ENCODE measurements at places on chromosomes 2 and 18. TPM values are rescaled to one million over a fixed set of nuclear protein-coding genes. Genes with fewer than 3 reads are reported as not detected.

ACKR3 gene
- total RNA-seq, result 4.6 TPM

DNA sequence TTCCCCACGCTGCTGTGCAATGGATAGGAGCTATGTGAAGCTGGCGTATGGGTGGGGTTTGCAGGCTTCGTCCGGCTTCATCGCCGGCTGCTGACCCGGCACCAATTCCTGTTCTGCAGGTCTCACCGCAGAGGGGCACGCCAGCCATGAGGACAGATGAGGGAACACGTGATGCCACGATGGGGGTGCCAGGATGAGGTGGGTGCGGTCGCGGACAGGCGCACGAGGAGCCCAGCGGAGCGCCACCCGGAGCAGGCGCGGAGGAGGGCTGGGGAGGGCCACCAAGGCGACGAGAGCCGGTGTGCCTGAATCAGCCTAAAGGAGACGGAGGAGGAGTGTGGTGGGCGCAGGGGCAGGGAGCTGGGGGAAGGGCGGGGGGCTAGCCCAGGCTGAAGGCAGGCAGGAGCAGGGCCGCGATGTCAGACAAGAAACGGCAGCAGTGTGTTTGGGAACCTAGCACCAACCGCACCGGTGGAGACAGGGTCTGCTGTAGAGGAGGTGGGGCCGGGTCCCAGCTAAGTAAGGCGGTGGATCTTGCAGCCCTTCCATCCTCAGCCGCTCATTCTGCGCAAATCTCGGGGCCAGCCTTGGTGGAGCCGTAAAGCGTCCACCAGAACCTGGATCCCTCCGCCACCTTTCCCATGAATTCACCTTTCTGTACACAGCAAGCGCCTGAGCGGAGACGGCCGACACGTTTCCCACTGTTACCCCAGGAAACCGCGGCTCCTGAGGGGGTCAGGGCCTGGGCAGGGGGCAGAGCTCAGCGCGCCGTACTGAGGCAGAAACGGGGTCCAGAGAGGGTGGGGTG lies 17.0 kb upstream of the CD8A start:
- no peaks in the 10 kb centered on the region for H3K36me3 ChIP-seq
- H3K27me3 ChIP-seq, result no peaks in the 10 kb centered on the region
- DNase-seq, result no peak
- no peak overlapping the region for H3K27ac ChIP-seq

DNA sequence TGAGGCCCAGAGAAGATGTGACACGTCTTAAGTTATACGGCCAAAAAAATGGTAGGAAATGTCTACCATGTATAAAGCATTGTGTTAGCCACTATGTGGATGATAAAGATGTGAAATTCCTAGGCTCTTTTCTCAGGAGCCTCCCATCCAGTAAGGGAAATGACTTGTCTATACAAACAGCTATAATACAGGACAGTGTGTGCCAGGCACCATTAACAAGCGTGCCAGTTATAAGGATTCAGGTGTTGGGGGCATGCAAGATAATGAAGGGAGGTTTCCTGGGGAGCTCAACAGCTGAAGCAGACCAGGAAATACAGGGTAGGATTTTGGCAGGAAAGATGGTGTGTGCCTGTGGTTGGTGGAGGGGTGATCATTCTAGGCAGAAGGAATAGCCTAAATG lies 37.6 kb downstream of the ALPK2 start:
- DNase-seq, result no peak
- no peak overlapping the region for H3K4me3 ChIP-seq
- H3K36me3 ChIP-seq, result no peaks in the 10 kb centered on the region
- no peaks in the 10 kb centered on the region for H3K27me3 ChIP-seq
- H3K4me1 ChIP-seq, result peaks cover 11% of the 10 kb centered on the region
- H3K27ac ChIP-seq, result no peak overlapping the region

IL36RN gene
- not detected for total RNA-seq

SERPINB12 gene
- total RNA-seq, result not detected

GRCh38 chr18:59646228-59646962 lies 50.8 kb downstream of the CCBE1 start:
- no peaks in the 10 kb centered on the region for H3K36me3 ChIP-seq
- H3K4me3 ChIP-seq, result no peak overlapping the region

- no peaks in the 10 kb centered on the region for H3K36me3 ChIP-seq
- no peaks in the 10 kb centered on the region for H3K27me3 ChIP-seq
- H3K27ac ChIP-seq, result no peak overlapping the region
- no peak overlapping the region for H3K4me3 ChIP-seq
- DNase-seq, result no peak
Measured at GRCh38 chr2:33788044-33788443, 188.9 kb upstream of the FAM98A start.

EGR4 gene
- total RNA-seq, result not detected

HMSD gene
- not detected for total RNA-seq

GRCh38 chr18:44764863-44765262 lies 84.2 kb downstream of the SETBP1 start:
- H3K27me3 ChIP-seq, result no peaks in the 10 kb centered on the region
- H3K27ac ChIP-seq, result peak overlapping the region; percentile 32

GRCh38 chr2:161436411-161436810 lies 20.3 kb downstream of the TBR1 start:
- DNase-seq, result no peak
- no peaks in the 10 kb centered on the region for H3K36me3 ChIP-seq
- no peaks in the 10 kb centered on the region for H3K27me3 ChIP-seq
- no peaks in the 10 kb centered on the region for H3K4me1 ChIP-seq
- H3K27ac ChIP-seq, result no peak overlapping the region
- no peak overlapping the region for H3K4me3 ChIP-seq

DNA sequence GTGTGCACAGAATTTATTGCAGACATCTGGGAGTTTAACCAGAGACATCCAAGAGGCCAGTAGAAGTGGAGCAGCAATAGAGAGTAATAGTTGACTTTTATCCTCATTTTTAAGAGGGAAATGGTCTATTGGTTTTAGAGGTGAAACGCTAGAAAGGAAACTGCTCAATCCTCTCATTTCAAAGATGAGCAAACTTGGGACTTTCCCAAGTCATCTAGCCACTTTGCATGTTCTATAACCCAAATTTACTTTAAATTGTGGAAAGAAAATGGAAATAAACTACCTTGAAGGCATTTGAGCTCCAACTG lies 601.7 kb downstream of the ARHGAP15 start:
- no peak for DNase-seq
- no peaks in the 10 kb centered on the region for H3K4me1 ChIP-seq
- H3K4me3 ChIP-seq, result no peak overlapping the region
- H3K27ac ChIP-seq, result no peak overlapping the region
- H3K36me3 ChIP-seq, result no peaks in the 10 kb centered on the region

MEIS1 gene
- 92.3 TPM for total RNA-seq

TXNDC9 gene
- total RNA-seq, result 29.2 TPM

CD207 gene
- 0.48 TPM for total RNA-seq

- H3K4me3 ChIP-seq, result no peak overlapping the region
- H3K27me3 ChIP-seq, result no peaks in the 10 kb centered on the region
- no peaks in the 10 kb centered on the region for H3K36me3 ChIP-seq
- H3K4me1 ChIP-seq, result no peaks in the 10 kb centered on the region
- H3K27ac ChIP-seq, result no peak overlapping the region
Measured at GRCh38 chr2:170966648-170967396, 37.8 kb downstream of the GORASP2 start.

GRCh38 chr2:30236591-30237238 lies 5.4 kb downstream of the LBH start:
- H3K4me3 ChIP-seq, result no peak overlapping the region
- H3K36me3 ChIP-seq, result no peaks in the 10 kb centered on the region
- H3K27me3 ChIP-seq, result no peaks in the 10 kb centered on the region
- no peak for DNase-seq

FKBP1B gene
- total RNA-seq, result 3.9 TPM

DNA sequence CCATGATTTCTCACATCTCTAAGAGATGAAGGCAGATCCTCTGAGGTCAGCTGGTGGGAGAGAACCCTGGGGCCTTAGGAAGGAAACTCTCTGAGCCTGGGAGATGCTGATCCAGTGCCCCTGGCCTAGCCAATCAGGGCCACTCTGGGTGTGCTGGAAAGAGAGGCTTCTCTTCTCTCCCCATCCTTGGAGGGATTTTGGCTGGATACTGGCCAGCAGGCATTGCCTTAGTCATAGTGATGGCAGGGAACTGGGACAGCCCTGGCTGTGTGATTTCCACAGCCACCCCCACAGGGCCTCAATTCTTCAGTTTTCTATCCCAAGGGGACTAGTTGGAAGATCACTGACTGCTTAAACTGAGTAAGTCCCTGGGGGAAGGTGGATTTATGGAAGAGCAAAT lies 26.6 kb upstream of the PLB1 start:
- no peak overlapping the region for H3K27ac ChIP-seq
- no peak for DNase-seq
- H3K4me1 ChIP-seq, result no peaks in the 10 kb centered on the region
- H3K27me3 ChIP-seq, result no peaks in the 10 kb centered on the region
- no peaks in the 10 kb centered on the region for H3K36me3 ChIP-seq
- no peak overlapping the region for H3K4me3 ChIP-seq

BCL11A gene
- total RNA-seq, result 3.3 TPM
